ENCODE measurements at places on chromosomes 13 and 19.

- DNase-seq, result no peak
These were observed 15.3 kb downstream of the PRKCSH start for GRCh38 chr19:11450570-11451326.

- DNase-seq, result no peak
These were observed 125.0 kb downstream of the HS6ST3 start for GRCh38 chr13:96214824-96215445.

GRCh38 chr19:55206664-55207500 is 2.4 kb downstream of the PTPRH start:
- no peak for DNase-seq

GRCh38 chr13:40344270-40345148 is 321.9 kb downstream of the FOXO1 start:
- DNase-seq, result no peak

DNA sequence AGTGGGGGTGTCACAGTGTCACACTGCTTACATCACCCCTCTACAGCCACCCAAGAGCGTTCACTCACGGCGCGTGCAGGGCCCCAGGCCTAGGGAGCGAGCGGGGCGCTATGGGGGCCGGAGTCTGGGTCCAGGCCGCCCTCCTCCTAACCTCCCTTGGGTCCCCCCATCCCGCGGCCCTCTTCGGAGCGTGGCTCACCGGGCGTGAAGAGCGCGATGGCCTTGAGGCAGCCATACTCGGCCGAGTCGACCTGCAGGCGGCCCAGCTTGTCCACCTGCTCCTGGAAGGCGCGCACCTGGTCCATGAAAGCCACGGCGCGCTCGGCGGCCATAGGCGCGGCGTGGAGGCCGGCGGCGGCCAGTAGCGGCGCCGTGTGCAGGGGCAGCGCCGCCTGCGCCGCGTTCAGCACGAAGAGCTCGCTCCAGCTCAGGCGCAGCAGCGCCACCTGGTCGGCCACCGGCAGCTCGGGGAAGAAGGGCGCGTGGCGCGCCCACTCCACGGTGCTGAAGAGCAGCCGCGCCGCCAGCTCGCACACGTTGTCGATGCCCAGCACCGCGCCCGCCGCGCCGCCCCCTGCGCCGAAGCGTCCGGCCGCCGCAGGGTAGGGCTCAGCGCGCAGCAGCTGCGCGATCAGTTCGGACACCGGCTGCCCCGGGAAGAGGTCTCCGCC is 9.4 kb downstream of the OCEL1 start:
- DNase-seq, result peak; percentile 58

DNA sequence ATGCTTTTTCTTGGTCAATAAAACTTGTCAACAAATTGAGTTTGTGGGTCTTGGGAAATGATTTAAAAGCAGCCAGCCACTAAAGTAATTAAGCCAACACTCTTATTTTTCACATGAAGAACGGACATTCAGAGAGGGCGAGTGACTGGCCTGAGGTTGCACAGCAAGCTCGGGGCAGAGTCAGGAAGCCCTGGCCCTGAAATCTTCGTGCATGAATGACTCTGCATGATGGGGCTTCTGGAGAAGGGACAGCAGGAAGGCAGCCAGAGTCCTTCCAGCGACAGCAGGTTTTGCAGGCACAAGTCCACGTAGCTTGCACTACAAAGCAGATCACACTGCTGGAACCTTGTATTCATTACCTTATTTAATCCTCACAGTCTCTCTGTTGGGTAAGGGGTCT is 232.5 kb downstream of the ZNF536 start:
- no peak for DNase-seq

- DNase-seq, result no peak
These were observed 13.9 kb upstream of the DNAJC15 start for GRCh38 chr13:43009506-43009905.

GRCh38 chr19:13781547-13781946 is 7.3 kb downstream of the C19orf53 start:
- no peak for DNase-seq

- DNase-seq, result no peak
These were observed 21.0 kb upstream of the SERP2 start for GRCh38 chr13:44352671-44353070.

DNA sequence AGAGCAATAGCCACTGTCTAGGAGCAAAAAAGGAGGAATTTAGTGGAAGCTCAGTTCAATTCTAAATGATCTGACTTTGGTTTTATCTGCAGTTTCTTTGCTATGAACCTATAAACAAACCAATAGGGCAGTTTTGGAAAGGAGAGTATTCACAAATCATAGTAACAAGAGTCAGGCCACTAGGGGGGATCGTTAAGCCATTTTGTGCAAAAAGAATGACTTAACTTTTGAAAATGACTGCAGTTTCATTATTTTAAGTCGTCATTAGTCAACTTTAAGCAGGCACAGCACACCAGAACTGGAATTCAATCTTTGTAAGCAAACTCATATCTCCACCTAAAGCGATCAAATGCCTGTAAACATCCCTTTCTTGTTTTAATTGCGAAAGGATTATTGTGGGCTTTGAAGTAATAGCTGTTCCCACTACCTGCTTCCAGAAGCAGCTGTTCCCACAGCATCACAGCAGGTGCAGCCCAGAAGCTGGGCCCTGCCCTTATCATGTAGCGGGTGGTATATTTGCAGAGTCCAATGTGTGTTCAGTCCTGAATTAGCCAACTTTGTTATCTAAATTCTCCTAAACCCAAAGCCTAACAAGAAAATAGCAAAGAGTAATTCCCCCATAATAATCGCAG is 51.5 kb downstream of the SOX21 start:
- no peak for DNase-seq

- DNase-seq, result no peak
These were observed at the start of gene CYP4F3 for GRCh38 chr19:15640294-15640903. Gene CYP4F3 (plus strand): TSS chr19:15640897. CDS start chr19:15641416, 519 bp downstream.

DNA sequence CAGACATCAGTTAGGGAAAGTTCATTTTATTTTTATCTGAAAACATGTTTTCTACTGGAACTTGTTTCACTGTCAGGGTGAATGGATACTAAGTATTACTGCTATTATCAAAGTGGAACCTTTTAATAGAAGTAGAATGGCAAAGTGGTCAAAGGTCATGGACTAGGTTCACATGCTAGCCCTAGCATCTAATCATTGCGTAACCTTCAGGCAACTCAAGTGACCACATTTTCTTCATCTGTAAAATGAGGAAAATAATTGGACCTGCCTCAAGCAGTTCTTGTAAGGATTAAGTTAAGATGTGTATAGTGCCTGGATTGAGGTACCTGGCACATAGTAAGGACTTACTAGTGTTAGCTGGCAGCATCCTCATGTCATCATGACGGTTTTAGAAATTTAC is 5.0 kb downstream of the ZFP28 start:
- no peak for DNase-seq

GRCh38 chr13:90594681-90595080 is 752.8 kb upstream of the MIR17HG start:
- DNase-seq, result no peak

GRCh38 chr13:98890925-98891324 is 86.9 kb downstream of the DOCK9 start:
- DNase-seq, result no peak

GRCh38 chr19:47623151-47623920 is 14.4 kb downstream of the BICRA start:
- DNase-seq, result no peak

GRCh38 chr19:11699931-11700794 is 38.6 kb downstream of the ZNF823 start:
- DNase-seq, result no peak

DNA sequence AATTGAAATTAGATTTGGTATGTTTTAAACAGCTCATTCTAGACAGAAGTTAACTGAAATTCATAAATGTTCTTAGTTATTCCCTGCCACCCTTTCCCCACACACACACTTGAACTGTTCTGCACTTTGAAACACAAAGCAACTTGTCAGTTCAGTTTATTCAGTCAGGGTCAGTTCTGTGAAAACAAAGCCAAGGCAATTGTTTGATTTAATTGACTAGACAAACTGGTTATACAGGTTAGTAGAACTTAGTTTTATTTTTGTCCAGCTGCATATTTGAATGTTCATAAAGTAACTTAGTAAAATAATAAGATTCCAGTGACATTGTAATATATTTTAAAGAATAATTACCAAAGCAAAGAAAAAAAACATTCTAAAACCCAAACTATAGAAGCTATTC is 98.3 kb upstream of the KLF5 start:
- no peak for DNase-seq

- no peak for DNase-seq
These were observed 9.1 kb upstream of the TLE2 start for GRCh38 chr19:3038214-3038613.

DNA sequence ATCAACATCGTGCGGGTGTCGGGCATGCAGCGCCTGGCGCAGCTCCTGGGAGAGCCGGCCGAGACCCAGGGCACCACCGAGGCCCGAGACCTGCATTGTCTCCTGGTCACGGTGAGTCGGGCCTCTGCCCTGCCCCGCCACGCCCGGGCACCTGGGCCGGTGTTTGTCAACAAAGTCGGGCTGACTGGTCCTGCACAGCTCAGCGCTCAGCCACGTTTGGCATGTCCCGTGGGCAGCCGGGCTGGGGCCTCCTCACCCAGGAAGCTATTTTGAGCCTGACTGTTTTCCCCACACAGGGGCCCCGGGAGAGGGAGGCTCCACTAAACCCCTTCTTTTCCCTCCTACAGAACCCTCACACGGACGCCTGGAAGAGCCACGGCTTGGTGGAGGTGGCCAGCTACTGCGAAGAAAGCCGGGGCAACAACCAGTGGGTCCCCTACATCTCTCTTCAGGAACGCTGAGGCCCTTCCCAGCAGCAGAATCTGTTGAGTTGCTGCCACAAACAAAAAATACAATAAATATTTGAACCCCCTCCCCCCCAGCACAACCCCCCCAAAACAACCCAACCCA is 1.3 kb downstream of the GADD45B start:
- DNase-seq, result no peak

- peak; percentile 54 for DNase-seq
These were observed 100.4 kb downstream of the STK24 start for GRCh38 chr13:98476538-98476966.

GRCh38 chr13:76879883-76880270 is 6.3 kb downstream of the KCTD12 start:
- DNase-seq, result no peak

DNA sequence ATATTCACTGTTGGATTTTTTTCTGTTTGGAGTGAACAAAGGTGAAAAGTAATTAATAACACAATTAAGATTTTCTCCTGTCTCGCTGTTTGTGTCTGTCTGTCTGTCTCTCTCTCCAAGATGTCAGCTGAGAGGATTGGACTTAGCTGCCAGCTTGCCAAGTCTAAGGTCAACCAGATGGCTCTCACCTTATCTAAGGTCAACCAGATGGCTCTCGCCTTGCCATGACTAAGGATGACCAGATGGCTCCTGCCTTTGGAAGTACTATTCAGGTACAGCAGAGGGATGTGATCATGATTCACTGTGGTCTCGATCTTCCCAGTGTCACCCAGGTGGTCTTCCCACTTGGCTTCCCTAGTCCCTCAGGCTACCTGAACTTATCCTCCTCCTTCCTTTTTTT is 1436.4 kb downstream of the UQCRFS1 start:
- no peak for DNase-seq

- DNase-seq, result no peak
These were observed 1.7 kb downstream of the FPR1 start for GRCh38 chr19:51749979-51750378.

DNA sequence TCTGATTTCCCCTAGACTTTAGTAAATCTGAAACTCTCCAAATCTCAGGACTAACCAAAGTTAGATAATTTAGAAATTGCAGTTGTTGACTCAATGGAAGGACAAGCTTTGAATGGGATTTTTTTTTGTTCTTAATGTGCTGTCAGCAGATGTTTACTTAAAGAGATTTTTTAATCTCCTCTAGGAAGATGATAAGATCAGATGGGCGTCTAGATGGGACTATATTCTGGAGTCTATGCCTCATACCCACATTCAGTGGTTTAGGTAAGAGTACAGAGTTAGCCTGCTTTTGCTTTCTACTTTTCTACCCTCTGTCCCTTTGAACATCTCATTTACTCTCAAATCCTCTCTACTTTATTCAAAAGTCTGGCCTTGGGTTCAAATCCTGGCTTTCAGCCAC is 39.3 kb downstream of the TM9SF2 start:
- no peak for DNase-seq

DNA sequence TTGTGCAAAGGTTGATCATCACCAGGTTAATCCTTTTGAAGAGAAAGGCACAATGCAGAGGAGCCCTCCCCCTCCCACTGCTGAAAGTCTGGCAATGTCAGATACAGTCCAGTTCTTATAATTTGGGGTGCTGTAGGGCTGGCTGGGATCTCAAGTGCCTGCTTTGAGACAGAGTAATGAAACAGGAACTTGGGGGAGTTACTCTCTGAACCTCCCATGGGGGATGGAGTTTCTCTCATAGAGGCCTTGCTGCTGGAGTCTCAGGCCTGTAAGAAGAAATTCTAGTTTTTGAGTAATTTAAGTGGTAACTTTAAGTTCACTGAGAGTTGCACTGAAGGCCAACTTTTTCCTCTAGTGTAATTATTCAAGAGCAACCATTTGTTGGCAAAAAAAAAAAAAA is 410.5 kb downstream of the KCNRG start:
- DNase-seq, result no peak

DNA sequence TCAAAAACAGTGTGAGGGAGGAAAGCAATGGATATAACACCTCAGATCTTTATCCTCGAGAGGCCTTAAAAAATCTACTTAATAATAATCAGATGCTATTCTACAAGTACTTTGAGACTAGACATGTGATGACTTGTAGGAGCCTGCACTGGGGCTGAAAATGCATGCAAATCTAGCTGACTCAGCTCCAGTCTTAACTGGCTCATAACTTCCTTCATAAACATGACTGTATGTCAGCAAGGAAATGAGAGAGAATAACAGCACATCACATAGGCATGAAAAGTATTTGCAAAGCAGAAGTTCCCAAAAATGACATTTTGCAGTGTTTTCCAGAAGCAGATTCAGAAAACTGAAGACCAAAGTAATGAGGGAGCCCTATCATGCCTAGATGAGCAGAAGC is 38.1 kb downstream of the PSG5 start:
- no peak for DNase-seq

GRCh38 chr13:72415817-72416216 is 311.6 kb downstream of the MZT1 start:
- no peak for DNase-seq

- no peak for DNase-seq
These were observed 49.8 kb downstream of the CBY2 start for GRCh38 chr13:45751885-45752284.

Measured in activated CD4-positive, CD25-positive, alpha-beta regulatory T cell (primary cell).